ENCODE measurements at places on chromosomes 13 and 19.
A peak's percentile ranks its signal among the peaks of the same experiment; 100 is the strongest.

DNA sequence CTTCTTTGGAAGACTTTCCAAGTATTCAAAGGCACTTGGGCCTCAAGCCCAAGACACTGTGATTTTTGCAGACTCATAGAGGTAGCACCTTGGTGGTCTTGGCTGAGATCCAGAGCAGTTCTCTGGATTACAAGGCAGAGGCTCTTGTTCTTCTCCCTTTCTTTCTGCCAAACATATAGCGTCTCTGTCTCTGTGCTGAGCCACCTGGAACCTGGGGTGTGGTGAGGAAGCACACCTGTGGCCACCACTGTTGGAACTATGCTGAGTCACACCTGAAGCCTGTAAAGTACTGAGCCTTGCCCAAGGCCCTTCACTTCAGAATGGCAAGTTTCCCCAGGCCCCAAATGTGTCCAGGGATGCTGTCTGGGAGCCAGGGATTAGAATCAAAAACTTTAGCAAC lies 127.5 kb downstream of the FREM2 start:
- no peak for DNase-seq

- no peak for DNase-seq
Measured at GRCh38 chr13:36366031-36366430, 19.8 kb upstream of the SPART start.

- DNase-seq: no peak
Measured at GRCh38 chr19:571566-571974, 826 bp upstream of the BSG start.

GRCh38 chr19:34994286-34994642 lies 5.9 kb upstream of the GRAMD1A start:
- no peak for DNase-seq

DNA sequence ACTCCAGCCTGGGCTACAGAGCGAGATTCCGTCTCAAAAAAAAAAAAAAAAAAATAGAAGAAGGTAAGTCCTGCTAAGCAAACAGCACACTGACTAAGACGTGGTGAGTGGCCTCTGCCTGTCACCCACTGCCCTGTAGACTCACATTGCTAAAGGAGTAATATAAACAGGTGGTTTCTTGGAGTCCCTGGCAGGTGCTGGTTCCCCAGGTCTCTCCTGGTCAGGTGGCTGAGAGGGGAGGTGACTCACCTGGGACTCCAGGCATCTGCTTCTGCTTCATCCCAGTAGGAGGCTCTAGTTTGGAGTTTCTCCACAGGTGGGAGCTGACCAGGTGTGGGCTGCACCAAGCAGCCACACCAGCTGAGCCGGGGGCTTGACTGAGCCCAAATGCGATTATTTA lies at the start of gene OR10H1:
OR10H1 (minus strand) TSS at position 359 of the 400 bp plus-strand sequence. CDS start 7,627 bp downstream, outside the sequence.
- no peak for DNase-seq

DNA sequence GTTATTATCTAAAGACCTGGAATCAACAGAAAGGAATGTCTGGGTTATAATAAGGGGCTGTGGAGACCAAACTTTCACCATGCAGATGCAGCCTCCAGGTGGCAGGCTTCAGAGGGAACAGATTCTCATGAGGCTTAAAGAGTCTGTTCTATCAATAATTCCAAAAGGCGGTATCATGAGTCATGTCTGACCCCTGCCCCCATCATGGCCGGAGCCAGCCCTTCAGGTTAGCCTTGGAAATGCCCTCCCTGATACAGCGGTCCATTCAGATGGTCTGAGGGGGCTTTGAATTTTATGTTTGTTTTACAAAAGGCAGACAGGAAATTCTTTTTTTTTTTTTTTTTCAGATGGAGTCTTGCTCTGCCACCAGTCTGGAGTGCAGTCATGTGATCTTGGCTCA lies 21.7 kb upstream of the LAMP1 start:
- DNase-seq: peak; percentile 55

GRCh38 chr19:16337809-16338469 lies 13.3 kb downstream of the KLF2 start:
- DNase-seq: peak; percentile 9

DNA sequence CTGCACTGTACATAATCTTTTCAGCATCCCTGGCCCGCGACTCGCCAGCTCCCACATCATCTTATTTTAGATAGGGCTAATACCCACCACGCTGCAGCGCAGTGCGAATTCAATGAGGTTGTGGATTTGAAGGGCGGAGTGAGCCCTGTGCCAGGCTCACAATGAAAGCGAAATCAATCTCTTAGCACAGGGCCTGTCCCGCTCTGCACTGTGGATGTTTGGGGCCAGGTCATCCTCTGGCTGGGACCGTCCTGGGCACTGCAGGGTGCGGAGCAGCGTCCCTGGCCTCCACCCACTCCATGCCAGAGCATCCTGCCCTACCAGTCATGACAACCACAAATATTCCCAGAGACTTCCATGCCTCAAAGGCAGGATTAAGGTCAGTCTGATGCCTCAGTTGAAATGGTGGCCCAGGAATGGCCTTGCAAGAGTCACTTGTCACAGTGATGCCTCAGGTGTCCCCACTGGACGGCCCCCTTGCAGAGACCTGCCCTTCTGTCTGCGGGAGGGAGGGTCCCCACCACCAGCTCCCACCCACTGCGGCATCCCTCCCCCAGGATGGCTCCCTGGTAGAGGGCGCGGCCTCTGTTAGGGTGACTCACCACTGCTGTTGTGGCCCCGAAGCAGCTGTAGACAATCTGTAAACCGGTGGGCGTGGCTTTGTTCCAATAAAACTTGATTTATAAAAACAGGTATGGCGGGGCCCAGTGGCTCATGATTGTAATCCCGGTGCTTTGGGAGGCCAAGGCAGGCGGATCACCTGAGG lies 5.6 kb downstream of the UHRF1 start:
- peak; percentile 81 for DNase-seq

DNA sequence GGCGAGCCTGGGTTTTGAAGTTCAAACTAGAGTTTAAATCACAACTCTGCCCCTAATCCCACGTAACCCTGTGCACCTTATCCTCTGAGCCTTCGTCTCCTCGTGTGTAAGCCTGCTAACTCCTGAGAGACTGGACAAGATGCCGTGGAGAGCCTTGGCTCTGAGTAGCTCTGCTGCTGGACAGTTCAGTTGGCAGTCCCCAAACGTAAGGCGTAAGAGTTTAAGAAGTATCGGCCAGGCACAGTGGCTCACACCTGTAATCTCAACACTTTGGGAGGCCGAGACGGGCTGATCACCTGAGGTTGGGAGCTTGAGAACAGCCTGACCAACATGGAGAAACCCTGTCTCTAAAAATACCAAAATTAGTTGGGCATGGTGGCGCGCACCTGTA lies 4.7 kb upstream of the CD79A start:
- DNase-seq: no peak

GRCh38 chr13:97512732-97513131 lies 78.8 kb downstream of the RAP2A start:
- no peak for DNase-seq

GRCh38 chr13:57601536-57601935 lies 30.0 kb upstream of the PCDH17 start:
- no peak for DNase-seq

DNA sequence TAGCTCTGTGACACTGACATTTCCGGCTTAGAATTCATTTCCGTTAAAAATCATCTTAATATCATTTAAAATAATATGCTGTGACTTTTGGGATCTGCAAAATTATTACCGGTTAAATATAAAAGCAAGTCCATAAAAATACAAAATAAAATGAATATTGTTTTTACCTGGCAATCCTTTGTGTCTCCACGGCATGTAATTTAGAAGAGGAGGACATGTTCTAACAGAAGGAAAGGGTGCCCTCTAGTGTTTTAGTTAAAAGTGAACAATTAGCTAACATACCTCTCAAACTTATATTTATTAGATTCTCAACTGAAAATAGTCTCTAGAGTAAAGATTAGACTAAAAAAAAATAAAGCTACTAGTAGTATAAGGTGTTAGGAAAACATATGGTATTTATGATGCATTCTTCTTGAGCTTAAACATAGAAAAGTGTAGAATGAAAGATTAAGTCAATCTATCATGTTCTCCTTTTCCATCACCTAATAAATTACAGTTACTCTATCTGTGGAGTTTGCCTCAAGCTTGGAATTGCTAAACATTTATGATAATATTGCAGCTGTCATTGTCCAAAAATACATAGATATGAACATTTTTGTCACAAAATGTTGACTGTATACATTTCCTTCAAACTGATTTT lies 676.7 kb upstream of the SPRY2 start:
- DNase-seq: peak; percentile 33

GRCh38 chr13:44801990-44802389 lies 187.3 kb downstream of the NUFIP1 start:
- peak; percentile 86 for DNase-seq

- DNase-seq: no peak
Measured at GRCh38 chr19:2246014-2246620, 3.0 kb upstream of the AMH start.

DNA sequence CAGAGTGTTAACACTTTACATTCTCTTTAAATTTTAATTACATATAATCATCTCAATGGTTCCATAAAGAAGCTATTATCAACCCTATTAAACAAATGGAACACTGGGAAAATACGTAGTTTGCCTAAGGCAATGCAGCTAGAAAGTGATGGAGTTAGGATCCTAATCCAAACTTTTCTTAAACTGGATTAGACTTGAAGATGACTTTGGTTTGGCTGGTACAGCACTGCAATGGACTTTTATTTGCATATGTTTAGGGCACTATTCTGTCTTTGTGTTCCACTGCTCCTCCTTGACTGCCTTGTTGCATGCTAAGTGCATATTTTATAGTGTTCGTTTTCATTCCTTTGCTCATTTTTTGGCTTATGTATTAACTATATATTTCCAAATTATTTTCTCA lies 133.5 kb upstream of the UFM1 start:
- DNase-seq: no peak

GRCh38 chr13:37134411-37135041 lies 29.1 kb upstream of the CSNK1A1L start:
- peak; percentile 92 for DNase-seq

DNA sequence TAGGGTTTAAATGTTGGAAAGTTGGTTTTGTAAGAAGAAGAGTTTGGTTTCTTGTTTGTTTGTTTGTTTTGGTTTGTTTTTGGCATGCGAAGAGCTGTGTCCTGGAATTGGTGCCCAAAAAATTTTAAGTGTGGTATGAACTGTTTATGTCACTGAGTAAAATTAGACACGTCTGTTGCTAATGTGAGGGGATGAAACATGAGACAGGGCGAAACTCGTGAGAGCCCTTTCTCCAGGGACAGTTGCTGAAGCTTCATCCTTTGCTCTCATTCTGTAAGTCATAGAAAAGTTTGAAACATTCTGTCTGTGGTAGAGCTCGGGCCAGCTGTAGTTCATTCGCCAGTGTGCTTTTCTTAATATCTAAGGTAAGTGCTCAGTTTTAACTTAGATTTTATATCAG lies at the start of gene SGCG:
SGCG (plus strand) TSS at position 269 of the 400 bp plus-strand sequence. CDS start 22,716 bp downstream, outside the sequence.
- peak; percentile 9 for DNase-seq

- no peak for DNase-seq
Measured at GRCh38 chr19:48639483-48640375, 2.5 kb upstream of the DBP start.

DNA sequence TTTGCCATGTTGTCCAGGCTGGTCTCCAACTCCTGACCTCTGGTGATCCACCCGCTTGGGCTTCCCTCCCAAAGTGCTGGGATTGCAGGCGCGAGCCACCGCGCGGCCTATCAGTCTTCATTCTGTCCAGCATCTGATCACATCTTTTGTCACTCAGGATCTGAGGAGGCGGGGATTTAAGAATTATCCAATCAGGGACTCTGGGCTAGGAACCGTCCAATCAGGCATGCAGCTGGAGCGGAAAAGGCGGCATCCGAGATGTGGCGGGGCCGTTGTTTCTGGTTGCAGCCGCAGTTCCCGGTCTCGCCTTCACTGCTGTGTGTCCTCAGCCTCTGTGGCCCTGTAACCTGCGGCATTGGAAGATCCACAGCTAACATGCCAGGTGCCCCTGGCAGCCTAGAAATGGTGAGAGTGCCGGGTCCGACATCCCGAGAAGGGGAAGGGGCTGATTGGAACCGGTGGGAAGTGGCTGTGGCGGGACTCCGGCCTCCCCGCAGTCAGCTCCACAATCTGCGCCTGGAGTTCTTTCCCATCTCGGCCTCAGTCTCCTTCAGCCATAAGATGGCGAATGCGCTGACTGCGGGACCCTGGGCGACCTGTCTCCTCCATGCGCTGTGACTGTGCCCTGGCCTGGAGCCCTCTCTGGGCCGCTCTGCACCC lies at the start of gene ZNF729:
ZNF729 (plus strand) TSS at position 291 of the 660 bp plus-strand sequence; CDS start at position 376, 85 bp downstream.
- no peak for DNase-seq

DNA sequence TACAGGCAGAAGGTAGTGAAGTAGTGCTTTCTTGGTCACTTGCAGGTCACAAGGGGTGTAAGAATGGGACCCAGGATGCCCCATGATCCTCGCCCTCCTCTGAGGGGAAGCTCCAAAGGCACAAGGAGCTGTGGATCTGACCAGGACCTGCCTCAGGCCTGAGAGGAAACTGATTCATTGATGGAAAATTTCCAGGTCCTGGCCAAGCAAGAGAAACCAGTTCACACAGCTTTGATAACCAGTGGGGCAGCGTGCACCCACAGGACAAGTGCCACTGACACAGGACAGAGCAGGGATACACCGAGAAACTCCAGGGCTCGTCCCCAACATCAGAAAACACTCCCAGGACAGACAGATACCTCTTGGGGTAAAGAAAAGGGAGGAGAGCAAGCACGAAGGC lies 177.1 kb downstream of the RBM26 start:
- no peak for DNase-seq

GRCh38 chr19:29491491-29491890 lies 34.3 kb upstream of the VSTM2B start:
- DNase-seq: no peak

GRCh38 chr19:43759515-43759914 lies 4.8 kb upstream of the SMG9 start:
- peak; percentile 57 for DNase-seq

DNA sequence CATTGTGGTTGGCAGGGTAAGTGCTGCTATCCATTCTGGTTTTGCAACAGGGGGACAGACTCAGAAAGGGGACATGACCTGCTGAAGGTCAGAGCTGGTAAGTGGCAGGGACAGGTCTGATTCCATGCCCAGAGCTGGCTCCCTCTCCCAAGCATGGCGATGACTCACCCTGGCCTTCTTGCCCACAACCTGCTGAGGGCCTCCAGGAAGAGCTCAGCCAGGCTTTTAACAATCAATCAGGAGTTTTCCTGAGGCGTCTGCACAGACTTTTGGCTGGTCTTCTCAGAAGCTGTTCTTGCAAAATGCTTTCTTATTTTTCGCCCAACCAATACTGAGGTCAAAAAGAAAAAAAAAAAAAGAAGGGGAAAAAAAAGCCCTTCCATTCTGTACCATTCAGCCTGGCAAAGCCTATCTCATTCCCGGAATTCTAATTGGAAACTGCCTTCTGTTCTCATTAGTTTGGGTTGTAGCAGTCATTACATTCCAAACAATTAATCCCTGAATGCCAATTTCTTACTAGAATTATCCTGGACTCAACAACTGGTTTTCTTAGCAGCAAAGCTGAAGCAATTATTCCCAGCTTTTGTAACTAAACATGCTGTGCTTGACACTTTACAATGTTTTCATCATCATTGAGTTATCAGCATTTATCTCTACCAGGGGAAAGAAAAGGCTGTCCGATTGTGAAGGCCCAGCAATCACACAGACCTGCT lies 17.7 kb downstream of the SIAH3 start:
- peak; percentile 45 for DNase-seq
